ENCODE measurements at places on chromosomes 1 and 21.

- DNase-seq, result no peak
Observed at GRCh38 chr1:71666609-71667008, 585.8 kb upstream of the ZRANB2 start.

DNA sequence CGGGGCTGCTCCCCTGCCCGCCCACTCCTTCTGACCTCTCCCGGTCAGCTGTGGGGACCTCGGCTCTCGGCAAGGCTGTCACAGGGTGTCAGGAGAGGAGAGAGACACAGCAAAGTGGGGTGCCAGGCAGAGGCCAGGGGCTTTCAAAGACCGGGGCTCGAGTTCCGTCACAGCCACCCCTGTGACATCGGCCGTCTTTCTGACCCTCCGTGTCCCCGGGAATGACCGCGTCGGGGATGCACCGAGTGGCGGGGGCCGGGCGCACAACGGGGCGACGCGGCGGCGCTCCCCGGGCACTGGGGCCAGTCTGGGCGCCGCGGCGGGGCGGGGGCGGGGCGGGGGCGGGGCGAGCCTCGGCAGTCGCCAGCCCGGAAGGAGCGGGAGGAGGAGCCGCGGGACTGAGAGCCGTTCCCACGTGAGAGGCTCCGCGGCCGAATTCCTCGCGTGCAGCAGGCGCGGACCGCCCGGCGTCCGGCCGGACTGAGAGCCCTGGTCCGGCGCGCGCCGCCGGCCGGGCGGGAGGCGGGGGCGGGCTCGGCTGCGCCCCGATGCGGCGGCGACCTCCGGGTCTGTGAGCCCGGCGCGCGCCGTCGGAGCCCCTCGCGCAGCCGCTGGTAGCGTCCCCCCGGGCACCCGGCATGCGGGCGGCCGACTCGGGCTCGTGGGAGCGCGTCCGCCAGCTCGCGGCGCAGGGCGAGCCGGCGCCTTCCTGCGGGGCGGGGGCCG is 229.7 kb upstream of the TMEM51 start:
- DNase-seq, result peak; percentile 49

GRCh38 chr1:220077887-220078286 is 11.7 kb downstream of the BPNT1 start:
- DNase-seq, result no peak

DNA sequence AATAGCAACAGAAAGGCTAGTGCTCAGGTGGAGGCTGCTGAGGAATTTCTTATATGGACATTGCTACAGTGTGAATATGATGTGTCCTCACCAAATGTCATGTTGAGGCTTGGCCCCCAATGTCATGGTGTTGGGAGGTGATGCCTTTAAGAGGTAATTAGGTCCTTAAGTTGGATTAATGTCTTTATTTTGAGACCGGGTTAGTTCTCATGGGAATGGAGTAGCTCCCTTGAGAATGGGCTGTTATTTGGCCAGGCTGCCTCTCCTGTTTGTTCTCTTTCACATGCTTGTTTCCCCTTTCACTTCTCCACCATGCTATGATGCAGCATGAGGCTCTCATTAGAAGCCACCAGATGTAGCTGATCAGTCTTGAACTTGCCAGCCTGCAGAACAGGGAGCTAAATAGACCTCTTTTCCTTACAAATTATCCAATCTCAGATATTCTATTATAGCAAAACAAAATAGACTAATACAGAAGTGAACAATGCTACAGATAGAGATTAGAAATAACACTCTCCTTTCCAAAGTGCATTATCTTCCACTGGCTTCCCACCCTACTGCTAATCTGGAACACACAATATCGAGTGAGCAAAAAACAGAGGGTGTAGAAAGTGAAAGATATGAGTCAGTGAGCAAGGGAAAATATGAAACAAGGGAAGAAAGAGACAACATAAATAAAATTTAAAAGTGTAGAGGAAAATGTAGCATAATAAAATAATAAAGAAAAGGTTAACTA is 160.2 kb downstream of the NTMT2 start:
- no peak for DNase-seq

DNA sequence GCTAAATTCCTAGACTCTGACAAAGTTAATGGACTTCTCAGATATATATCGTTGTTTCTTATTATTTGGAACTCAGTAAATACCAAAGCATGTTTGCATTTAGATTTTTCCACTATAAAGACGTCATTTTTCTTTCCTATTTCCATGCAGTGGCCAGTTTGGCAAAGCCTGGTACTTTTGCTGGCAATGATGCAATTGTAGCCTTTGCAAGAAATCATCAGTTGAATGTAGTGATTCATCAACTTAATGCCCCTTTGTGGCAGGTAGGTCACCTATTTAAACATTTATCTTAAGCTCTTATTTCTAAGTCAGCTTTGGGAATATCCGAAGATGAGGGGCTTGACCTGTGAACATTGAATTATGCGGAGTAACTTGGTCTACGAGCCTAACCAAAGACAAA is 12.0 kb downstream of the OTUD3 start:
- no peak for DNase-seq

DNA sequence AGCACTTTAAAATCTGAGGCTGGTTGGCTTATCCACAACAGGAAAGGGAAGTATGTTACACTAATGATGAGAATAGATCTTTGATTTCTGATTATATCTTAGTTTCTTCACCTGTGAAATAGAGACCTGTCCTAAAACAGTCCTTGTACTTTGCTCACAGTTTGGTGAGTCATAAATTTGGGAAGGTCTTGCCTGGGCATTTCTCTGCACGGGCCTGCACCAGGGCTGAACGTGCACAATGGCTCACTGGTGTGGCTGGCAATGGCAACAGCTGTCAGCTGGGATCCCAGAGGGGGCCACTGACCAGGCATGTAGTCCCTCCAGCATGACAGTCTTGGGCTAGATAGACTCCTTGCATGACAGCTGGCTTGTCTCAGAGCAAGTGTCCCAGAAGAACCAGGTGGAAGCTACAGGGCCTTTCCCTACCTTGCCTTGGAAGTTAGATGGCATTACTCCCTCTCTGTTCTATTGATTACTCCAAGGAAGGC is 367.4 kb downstream of the DISC1 start:
- DNase-seq, result no peak

Data from posterior cingulate gyrus (tissue), 11 donors.